Dermis blood vessel endothelial cell (primary cell): ENCODE measurements at places on chromosomes 7 and 10.

GRCh38 chr10:28734938-28735759, 57.8 kb downstream of the BAMBI start:
- DNase-seq: peak; percentile 50

DNA sequence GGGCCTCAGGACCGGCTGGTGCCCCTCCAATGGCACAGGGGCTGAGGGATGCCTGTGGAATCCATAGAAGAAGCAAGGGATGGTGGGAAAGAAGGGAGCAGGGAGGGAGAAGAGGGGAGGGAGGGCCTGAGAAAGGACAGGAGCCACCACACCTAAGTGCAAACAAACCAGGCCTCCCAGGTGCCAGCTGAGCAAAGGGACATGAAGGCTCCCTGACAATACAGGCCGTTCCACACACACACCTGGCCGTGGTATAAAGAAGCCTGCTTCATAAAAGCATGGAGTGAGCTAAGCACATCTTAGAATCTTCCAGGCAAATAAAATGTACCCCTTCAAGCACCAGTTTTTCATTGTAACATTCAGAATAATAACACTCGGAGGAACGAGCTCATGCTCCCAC, 54.0 kb downstream of the OAT start:
- no peak for DNase-seq

- DNase-seq: no peak
Observed at GRCh38 chr7:68203251-68203650, 1206.6 kb downstream of the TYW1 start.

- DNase-seq: no peak
Observed at GRCh38 chr7:125195156-125195555, 265.5 kb upstream of the POT1 start.

- no peak for DNase-seq
Observed at GRCh38 chr7:25333296-25333928, 105.1 kb upstream of the NPVF start.
